ENCODE measurements at places on chromosomes 6 and 20.

DNA sequence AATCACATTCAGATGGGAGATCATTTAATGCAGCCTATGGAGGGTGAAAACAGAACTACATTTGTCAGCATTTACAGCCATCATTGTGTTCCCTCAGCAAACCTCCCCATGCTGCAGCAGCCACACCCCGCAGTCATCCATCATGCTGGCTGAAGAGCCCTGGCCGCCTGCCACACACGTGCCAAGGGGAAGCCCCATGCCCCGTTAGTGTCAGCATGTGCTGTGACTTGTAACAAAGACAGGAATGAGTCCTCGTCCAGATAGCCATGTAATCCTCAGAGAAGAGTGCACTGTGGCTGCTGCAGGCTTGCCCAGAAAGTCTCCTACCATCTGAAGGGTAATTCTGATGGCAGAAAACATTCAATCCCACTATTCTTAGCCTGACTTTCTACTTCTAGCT, 1097.8 kb downstream of the KIF16B start:
- DNase-seq: no peak

DNA sequence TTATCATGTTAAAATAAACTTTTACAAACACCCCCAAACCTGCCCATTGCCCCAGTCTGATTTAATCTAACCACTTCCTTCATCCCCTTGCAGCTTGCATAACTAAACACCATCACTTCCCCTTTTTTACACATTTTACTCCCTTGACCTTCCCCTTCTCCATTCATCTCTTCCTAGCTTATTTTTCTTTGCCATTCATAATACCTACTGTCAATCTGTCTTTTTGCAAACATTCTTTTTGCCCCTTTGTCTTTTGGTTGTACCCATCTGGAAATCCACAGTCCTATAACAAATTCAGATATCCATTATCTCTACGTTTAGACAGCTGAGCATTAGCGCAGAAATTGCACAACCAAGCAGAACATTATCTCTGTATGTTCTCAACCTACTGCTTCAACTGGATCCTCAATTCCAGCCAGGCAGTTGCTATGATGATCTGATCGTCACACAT, 51.2 kb downstream of the C6orf52 start:
- DNase-seq: no peak

DNA sequence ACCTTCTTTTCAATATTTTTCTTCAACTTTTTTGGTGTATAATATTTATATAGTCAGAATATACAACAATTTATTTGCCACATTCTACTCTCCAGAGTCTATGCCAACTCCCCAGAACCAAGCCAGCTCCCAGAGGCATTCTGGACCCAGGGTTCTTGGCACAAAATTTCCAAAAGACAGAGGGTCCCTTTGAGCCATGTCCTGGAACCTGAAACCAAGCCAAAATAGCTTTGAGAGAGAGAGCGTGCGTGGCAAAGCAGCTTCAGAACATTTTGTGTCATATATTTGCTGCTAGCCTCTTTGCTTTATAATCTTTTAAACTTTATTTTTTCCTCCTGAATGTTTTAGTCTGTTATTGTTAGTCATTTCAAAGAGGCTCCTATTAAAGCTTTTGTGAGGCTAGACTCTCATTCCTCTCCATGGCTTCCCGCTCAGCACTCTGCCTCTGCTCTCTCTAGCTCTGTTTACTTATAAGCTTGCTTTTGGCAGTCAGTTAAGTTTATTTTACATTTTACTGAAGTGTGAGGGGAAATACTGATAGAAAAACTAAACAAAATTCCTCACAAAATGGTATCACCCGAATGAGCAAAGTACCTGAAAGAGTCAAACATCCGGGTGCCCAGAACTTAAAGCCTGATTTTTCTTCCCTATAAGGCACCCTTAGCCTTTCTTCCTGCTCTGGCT, 605.1 kb upstream of the ID4 start:
- no peak for DNase-seq

GRCh38 chr6:143414769-143415168, 35.7 kb downstream of the ADAT2 start:
- no peak for DNase-seq

- no peak for DNase-seq
Measured at GRCh38 chr6:38115626-38116008, 296.1 kb downstream of the ZFAND3 start.

All from esophagus squamous epithelium (tissue), 5 donors.